ENCODE measurements at places on chromosomes 2 and 18. TPM values are rescaled to one million over a fixed set of nuclear protein-coding genes. Genes with fewer than 3 reads are reported as not detected.

DNA sequence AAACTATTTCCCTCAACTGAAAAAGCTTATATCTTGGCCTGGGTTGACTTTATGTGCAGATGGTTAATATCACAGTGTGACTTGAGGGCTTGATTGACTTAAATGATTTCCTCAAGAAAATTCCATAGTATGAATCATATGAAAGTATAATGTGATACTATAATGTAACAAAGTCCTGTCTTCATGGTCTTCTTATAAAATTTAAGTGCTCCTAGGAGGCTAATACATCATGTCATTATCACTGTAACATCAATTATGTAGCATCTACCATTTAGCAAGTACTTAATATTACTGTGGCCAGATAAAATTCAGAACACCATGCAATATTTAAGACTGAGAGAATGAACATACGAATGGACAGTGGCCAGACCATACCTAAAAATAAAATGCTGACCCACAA, 276.1 kb downstream of the RIT2 start:
- DNase-seq: no peak

DNA sequence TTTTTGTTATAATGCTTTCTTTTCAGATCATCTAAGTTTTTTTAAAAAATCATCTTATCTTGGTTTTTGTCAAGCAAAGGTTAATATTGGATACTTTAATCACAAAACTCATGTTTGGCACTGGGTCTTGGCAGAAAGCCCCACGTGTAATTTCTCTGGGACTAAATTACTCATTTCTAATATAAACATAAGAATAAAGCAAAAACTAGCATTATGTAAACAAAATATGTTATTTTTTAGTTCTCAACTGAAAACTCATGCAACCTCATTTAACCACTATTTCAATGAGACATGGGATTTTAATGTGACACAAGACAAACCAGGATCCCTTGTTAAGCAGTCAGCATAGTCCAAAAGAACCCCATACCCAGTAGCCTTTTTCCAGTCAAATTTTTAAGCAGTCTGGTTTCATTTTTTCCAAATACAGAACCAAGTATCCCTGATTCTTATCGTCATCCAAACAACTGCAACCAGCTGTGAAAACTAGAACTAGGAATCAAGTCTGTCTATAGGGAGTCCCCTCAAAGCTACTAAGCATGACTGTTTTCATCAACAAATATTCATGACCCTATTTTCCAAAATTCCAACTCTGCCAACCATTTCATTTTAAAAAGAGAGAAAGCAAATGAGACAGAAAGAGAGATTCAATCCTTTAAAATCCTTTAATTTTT, 27.1 kb downstream of the PID1 start:
- no peak for DNase-seq

DNA sequence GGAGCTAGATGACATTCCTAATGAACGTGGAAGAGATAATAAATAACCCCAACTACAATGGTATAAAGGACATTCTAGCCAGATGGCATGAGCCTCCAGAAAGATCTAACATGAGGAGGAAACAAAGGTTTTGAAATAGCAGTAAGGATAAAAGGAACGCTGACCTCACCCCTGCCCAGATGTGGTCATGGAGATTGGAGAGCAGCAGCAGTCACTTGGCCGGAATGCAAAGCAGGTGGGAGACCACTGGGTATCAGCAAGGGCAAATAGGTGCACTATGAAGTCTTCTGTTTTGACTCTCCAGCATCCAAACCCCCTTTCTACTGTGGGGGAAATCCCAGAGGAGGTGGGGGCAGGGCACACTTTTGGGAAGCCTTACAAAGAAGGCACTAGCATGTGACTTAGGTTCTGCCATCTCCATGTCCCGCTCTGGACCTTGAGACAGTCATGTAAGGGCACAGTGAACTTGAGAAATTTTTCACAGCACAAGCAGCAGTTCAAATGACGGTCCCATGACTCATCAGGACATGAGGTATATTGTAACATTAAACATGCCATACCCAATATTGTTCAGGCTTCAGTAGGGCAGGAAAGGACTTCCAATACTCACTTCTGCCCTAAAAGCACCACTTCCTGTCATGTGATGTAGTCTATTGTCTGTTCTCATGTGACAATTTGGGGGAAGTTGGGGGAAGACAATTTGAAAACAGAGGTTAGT, 55.2 kb downstream of the METTL4 start:
- no peak for DNase-seq

DNA sequence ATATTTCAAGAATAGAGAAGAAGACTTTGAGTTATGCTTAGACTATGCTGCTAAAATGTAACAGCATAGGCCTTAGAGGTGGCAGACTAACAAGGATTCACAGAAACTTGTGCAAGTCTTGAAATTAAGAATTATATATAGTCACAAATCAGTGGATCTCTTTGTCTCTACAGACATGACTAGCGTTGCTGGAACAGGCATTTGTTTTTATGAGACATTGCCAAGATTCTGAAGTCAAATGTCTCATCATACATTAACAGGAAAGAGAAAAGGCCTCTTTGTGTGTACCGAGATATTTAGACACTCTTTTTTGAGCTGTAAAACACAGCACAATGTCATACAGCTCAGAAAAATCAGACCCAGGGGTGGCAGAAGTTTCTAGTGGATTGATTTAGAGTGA, 207.1 kb downstream of the TMX3 start:
- DNase-seq: no peak

DNA sequence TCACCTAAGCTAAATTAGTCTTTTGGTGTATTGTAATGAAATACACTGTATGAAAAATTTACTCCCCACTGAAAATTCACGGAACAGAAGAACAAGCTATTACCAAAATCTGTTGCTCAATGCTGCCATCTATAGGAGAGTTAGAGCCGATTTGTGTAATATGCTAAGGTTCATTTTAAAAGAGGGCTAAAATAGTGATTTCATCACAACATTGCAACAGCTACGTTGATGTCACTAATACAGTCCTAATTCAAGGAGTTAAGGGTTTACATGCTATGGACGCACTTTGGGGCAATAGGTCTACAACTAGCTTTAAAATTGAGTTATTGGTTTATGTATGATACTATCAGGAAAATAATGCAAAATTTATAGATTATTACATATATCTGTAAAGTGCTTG, 3.0 kb upstream of the IRS1 start:
- DNase-seq: no peak

- no peak for DNase-seq
Observed at GRCh38 chr2:42348113-42348805, 12.8 kb downstream of the COX7A2L start.

SIX3 gene
- not detected for total RNA-seq

DNA sequence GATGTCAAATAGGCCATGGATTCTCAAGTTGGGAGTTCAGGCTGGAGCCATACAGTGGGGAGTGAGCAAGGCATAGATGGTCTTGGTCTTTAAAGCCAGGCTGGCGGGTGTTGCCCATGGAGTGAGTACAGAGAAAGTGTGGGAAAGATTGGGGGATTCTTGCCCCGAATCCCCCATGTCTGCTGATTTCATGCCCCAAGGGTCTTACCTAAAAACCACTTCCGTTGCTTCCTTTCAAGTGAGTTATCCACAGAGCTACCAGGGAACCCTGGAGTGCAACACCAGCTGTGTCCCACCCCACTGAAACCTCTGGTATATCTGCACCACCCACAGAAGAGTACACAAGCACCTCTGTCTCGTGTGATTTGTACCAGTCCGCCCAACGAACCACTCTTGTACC, 31.4 kb downstream of the FHOD3 start:
- no peak for DNase-seq
